Hematopoietic multipotent progenitor cell treated with erythropoietin and hydrocortisone succinate and interleukin-3 and kit ligand, for 8 days (in vitro differentiated cells): ENCODE measurements at places on chromosomes 7 and 10.

DNA sequence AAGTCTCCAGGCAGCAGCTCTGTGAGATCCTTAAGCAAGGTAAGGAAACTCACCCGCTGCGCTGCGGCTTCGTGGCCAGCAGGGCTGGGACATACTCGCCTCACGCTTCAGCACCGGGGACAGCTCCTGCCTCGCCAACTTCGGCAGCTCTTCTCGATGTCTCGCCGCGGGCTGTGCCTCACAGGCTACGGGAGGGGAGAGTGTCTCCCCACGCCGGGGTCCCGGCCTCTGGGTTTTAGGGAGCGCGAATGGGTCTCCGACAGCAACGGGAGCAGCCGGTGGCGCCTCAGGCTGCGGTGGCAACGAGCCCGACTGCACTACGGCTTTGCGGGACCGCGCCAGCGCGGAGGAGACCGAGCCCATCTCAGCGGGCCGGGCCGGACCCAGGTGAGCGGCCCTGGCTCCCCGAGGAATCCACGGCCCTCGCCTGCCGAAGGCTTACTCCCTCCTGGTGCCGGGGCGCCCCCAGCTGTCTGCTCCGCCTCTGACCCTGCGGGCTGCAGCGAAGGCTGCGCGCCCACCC, 62.4 kb downstream of the LSM5 start:
- DNase-seq: peak; percentile 80

GRCh38 chr10:77792155-77792554, 134.4 kb downstream of the DLG5 start:
- DNase-seq: no peak

DNA sequence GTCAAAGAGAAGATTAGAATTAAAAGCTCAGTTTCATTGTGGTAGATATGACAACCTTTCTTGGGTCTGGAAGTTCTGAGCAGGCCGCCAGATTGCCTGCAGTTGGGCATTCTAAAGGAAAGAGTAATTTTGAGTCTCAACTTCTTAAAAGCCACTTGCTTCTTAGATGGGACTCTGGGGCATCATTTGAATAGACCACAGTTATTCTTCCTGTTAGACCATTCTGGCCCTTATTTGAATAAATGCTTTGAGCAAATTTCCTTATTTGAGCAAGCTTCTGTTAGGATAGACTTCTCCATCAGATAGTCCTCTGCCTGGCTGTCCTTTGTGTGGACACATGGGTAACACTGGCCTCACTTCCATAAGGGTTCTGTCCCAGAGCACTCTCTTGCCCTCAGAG, 40.2 kb downstream of the SND1 start:
- no peak for DNase-seq

- DNase-seq: no peak
These were observed 64.9 kb downstream of the STEAP1B start for GRCh38 chr7:22435105-22435504.

- peak; percentile 38 for DNase-seq
These were observed 11.0 kb upstream of the PDCD4 start for GRCh38 chr10:110860576-110861241.

DNA sequence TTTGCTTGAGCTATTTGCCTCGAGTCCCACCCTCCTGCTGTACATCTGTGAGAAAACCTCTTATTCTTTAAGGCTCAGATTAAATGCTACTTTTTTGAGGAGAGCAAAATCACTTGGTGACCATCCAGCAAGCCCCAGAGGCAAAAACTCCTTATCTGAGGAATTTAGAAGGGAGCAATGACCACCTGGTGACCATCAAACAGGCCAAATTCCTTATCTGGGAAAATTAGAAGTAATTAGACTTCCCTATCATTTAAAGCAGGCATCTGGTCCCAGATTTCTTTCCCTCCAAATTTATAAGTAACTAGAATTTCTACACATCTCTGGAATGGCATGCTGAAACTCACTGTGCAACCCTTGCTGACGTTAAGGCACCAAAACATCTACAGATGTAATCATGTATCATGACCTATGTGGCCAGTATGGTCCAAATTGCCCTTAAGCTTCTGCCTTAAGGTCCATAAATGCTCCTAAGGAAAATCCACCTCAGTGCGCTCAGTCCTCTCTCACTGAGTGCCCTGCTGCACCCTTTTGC, 40.9 kb upstream of the PDLIM1 start:
- DNase-seq: no peak

GRCh38 chr7:28315565-28316410, 96.5 kb upstream of the CREB5 start:
- no peak for DNase-seq

DNA sequence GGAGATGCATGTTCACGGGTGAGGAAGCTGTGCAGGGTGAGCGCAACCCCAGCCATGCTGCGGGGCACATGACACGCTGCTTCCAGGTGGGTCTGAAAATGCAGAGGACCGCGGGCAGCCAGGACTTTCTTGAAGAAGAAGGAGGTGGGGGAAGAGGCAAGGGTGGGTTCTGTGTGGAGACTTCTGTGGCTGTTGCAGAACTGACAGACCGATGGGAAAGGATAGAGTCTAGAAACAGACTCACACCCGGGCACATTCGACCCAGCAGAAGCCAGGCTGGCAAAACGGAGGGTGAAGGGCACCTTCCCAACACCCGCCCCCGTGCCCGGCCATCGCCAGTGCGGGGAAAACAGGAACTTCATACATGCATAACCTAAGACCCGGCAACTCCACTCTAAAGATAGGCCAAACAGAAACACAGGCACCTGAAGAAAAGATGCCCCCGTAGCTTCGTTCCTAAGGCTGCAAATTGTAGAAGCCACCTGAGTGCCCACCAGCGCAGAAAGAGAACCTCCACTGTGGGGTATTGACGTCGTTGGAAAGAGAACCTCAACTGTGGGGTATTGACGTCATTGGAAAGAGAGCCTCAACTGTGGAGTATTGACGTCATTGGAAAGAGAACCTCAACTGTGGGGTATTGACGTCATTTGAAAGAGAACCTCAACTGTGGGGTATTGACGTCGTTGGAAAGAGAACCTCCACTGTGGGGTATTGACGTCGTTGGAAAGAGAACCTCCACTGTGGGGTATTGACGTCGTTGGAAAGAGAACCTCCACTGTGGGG, 4.8 kb upstream of the KNDC1 start:
- DNase-seq: no peak

DNA sequence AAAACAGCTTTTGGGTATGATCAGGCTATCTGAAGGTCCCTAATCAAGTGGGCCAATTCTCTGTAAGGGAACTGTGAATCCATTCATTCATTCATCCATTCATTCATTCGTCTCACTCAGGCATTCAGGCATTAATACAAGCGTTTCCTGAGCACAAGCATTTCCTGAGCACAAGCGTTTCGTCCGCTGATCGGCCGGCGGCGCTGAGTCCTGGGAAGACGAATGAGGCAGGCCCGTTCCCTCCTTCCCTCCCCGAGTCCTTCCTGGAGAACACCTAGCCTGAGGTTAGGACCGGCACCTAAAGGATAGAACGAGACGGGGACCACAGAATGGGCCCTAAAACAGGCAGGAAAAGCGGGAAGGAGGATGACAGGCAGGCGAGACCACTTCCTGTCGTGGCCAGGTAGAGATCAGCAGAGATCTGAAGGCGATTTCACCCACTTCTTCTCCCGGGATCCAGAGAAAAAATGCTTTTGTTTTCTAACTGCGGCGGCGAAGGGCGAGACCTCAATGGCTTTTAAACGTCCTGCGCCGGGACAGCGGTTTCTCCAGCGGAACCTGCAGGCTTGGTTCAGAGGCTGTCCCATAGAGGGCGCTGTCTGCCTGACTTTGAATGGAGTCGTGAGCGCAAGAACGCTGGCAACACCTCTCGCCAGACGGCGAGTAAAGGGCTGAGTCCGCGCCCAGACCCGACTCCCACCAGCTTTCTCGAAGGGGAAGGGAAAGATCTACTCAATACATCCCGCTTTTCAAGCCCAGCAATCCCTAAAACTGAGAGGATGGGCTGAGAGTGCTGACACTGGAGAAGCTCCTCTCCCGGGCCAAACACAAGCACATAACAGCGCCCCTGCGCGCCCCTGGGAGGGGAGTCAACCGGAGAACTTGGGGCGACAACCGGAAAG, 2.9 kb upstream of the HMX3 start:
- DNase-seq: peak; percentile 84

GRCh38 chr7:140229591-140230515, 53.1 kb upstream of the KDM7A start:
- no peak for DNase-seq

DNA sequence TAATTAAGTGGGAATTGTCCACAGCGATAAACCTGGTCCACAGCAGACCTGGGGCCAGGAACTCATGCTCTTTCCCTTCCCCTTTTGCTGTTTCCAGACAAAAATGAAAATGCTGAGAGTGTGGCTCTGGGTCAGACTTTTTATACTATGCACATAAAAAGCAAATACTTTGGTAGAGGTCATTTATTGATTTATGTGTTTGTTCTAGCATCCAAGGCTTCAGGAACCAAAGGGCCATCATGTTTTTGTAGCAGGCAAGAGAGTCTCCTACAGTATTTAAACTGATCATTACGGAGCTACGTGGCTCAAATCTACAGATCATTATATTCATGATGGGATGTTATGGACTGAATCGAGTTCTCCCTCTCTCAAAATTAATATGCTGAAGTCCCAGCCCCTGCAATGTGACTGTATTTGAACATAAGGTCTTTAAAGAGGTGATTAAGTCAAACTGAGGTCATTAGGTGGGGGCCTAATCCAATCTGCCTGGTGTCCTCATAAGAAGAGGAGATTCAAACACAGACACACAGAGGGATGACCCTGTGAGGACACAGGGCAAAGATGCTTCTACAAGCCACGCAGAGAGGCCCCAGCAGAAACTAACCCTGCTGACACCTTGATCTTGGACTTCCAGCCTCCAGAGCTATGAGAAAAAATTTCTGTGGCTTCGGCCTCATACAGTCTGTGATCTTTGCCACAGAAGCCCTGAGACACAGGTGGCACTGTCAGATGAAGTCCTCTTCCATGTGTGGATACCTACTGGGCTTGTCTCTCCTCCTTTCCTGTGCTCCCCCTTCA, 46.1 kb upstream of the RNF32 start:
- DNase-seq: no peak

DNA sequence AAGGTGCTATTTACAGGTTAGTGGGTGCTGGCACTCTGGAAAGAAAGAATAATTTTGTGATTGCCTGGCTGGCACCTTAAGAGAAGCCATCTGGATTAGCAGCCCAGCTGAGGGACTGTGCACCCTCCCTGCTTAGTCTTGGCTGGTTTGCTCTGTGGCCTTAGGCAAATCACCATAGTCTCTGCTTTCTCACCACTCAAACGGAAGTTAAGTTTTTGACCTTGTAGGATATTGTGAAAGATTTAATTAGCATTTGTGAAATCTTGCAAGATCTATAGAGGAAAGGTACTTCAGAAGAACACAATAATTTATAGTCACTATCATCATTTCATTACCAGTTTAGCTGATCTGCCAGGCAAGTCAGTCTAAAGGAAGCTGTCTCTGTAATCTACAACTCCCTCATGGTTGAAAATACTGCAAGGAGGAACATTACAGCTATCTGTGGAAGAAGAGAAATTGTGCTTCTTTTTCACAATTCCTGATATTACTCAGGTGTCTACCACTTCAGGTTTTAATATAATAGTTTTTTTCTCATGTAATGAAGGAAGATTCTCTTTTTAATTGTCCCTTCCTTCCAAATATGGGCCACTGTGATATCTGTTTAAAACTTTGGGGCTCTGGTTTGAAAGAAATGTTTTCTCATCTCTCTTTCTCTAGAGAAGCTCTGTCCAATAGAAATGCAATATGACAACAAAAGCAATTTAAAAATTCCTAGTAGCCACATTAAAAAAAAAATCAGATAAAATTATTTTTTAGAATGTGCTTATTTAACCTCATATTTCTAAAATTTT, 219.6 kb downstream of the PTEN start:
- DNase-seq: no peak

- no peak for DNase-seq
These were observed 60.6 kb downstream of the ARL5B start for GRCh38 chr10:18719811-18720210.

DNA sequence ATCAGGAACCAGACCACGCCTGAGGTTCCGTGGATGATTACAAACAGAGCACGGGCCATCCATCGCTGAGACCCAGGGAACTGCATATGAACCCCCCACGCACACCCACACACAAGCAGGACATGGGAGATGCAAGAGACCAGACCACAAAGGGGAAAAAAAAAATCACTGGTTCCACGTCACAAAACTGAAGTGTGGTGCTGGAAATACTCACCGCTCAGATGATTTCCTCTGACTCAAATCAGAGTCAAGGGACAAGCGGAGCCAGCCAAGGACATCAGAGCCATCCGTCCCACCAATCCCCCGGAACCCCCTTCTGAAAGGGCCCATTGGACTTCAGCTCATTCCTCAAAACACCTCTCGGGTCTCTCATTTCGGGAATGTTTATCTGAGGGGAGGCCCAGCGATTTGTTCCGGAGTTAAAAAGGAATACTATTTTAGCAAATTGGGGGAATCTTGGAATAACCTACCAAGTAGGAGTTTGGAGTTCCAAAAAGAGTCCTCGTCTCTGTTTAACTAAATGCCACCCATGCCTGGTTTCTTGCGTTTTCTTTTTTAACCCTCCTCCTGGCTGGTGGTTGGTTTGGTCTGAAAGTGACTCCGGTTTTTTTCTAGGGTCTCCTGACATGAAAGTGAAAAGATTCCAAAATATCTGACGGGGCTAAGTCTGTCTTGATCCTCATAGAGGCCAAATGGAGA, 15.0 kb downstream of the SNX8 start:
- DNase-seq: no peak

DNA sequence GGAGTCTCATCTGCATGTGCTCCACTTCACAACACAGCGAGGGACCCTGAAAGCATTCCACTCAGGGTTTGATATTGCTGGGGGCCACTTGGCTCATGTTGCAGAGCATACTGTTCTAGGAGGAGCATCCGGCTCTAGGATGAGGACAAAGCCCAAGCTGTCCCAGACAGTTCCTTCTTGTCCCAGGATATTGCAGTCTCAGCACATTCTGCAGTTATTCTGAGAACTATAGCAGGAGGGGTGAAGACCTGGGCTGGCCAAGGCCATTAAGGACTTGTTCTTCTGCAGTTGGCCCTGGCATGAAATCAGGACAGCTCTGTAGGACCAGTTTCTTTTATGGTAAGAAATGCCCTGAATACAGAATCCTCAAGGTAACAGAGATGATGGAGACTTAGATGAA, 48.9 kb upstream of the C10orf120 start:
- no peak for DNase-seq

DNA sequence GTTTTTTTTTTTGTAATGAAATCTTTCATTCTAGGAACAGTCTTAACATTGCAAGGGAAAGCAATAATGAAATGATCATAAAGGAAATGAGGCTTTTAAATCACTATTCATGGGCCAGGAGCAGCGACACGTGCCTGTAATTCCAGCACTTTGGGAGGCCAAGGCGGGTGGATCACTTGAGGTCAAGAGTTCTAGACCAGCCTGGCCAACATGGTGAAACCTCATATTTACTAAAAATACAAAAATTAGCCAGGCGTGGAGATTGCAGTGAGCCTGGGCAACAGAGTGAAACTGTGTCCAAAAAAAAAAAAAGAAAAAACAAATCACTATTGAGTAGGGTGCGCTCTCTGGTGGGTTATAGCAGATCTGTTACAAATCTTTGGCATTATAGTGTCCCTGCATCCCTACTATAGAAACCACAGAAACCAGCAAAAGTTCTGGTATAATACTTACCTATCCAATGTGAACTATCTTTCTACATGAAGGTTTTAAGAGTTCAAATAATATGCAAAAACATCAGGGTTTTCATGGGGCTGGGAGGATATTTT, 72.1 kb downstream of the GLI3 start:
- DNase-seq: no peak

- peak; percentile 89 for DNase-seq
These were observed 214.0 kb upstream of the PRSS1 start for GRCh38 chr7:142535123-142535779.
